ENCODE measurements at places on chromosomes 16 and 17.

- no peak for DNase-seq
Observed at GRCh38 chr16:58733248-58733670, 857 bp downstream of the GOT2 start.

DNA sequence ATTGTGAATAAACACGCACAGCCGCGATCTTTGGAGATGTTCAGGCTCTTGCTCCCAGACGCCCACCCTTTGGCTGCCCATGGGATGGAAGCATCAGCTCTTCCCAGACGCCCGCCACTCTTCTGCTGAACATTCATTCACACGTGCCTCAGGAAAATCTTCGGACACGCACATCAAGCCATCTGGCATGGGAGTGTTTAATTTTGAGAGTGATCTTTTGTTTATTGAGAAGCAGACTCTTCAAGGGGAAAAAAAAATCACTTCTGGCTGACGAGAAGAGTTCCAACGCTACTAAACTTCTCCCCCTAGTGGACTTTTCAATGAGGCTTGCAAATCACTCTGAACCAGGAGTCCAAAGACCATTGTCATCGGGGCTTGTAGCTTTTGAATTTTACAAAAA, 62.0 kb upstream of the NUDT7 start:
- DNase-seq = peak; percentile 45

DNA sequence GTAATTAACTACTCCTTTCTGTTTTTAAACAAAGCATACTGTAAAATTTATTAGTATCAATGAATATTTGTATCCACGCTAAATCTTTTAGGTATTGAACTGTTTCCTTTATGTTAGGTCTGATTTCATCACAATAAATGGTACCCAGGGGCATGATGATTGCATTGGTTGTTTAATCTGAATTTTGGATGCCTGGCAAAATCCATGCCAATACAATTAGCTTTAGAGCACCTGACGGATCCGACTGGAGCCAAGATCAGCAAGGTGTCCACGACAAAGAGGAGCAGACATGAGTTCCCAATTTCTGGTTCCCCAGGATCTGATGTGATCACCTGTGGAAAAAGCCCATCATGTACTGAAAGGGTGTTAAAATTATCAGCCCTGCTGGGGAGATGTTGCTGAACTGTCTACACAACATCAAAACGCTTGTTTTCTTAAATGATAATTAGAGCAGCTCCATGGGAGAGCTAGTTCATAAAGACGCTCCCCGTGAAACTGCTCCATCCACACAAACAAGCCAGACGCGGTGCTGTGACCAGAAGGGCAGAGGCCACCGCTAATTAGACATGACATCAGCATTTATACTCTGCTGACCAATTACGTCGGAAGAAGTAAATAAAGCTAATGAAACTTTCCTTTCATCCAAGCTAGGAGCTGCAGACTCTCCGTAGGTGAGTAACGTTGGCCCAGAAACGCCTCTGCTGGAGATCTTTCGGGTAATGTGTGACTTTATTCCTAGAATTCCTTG, 151.7 kb downstream of the CPPED1 start:
- DNase-seq = peak; percentile 19

DNA sequence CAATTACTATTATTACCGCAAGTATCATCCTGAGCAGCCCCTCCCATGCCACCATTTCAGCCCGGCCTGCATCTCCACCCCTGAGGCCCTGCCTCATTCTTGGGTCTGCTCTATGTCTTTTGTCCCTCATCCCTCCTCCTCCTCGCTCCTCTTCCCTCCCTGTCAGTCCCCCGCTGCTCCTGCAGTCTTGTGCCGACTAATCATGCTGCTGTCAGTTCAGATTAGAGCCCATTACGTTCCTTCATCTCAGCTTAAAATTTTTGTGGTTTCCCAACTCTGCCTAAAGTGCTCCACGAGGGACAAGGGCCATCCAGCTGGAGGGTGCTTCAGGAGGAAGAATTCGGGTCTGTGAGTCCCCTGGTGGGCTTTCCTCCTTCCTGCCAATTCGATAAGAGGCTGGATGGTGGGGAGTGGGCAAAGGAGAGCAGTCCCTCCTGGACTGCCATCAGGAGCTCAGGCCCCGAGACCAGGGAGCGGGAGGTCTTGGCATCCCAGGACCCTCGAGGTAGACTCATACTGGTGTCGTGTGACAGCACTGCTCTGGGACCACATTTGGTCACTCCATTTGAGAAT, 32.9 kb upstream of the GOSR2 start:
- DNase-seq = peak; percentile 57

DNA sequence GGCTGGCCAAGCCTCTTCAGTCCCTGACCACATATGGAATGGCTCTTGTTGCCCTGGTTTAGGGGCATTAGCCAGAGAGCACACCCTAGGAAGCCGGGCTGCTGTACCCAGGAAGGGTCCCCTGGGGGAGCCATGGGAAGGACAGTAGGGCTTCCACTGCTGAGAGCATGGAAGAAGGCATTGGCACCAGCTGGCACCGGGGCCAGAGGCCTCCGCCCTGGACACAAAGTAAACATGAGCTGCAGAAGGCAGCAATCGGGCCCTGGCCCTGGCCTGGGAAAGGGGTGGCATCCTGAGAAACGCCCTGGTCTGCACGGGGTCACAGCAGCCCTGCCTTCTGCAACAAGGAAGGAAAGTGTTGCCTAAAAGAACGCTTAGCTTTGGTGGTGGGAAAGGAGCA, 49.4 kb downstream of the VAC14 start:
- DNase-seq = no peak

GRCh38 chr17:58184986-58185761, 7.4 kb upstream of the EPX start:
- DNase-seq = no peak

- no peak for DNase-seq
Observed at GRCh38 chr17:45906237-45906636, 11.9 kb downstream of the MAPT start.

DNA sequence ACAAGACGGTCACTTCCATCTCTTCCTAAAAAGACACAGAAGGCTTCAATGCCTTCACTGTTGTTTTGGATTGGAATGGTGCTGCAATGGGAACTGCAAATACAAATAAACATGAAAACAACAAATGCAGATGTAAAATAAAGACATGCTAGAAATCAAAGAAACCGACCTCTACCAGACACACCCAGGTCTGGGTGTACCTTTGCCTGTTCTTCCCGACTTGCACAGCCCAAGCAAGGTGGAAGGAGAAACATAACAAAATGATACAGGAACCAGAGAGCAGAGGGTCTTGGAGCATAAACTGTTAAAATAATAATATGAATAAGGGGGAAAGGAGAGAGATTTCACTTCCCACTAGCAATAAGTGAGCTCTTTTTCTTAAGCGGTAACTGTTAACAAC, 17.3 kb downstream of the RFFL start:
- no peak for DNase-seq

- DNase-seq = no peak
Observed at GRCh38 chr16:1691276-1691675, 13.2 kb downstream of the JPT2 start.
